ENCODE measurements at places on chromosomes 16 and 17. TPM values are rescaled to one million over a fixed set of nuclear protein-coding genes. Genes with fewer than 3 reads are reported as not detected.

Gene CEP295NL
- total RNA-seq, result 2.2 TPM

Gene TMEM235
- total RNA-seq, result not detected

Gene SLC2A4
- 0.10 TPM for total RNA-seq

Gene RSAD1
- 13.8 TPM for total RNA-seq

Gene HSD17B2
- total RNA-seq, result not detected

Gene BCO1
- total RNA-seq, result 0.07 TPM

Gene LITAFD
- total RNA-seq, result not detected

Gene VMP1
- 174 TPM for total RNA-seq

Gene KPNB1
- total RNA-seq, result 374 TPM

Gene PTX4
- total RNA-seq, result 0.20 TPM

Gene CDH1
- 0.52 TPM for total RNA-seq

Gene ZBTB4
- 39.2 TPM for total RNA-seq

Gene KRT28
- not detected for total RNA-seq

Gene HOXB9
- total RNA-seq, result not detected

Gene PLA2G10
- not detected for total RNA-seq

Gene KRT27
- not detected for total RNA-seq

Gene GFAP
- total RNA-seq, result 0.59 TPM

Gene FBXO39
- total RNA-seq, result 0.07 TPM

Gene FOXN1
- not detected for total RNA-seq

Gene MT4
- not detected for total RNA-seq

Gene CACNG3
- not detected for total RNA-seq

Gene PMP22
- total RNA-seq, result 78.1 TPM

Gene TELO2
- total RNA-seq, result 12.9 TPM

Gene SPATA22
- total RNA-seq, result 0.13 TPM

Gene PPY
- total RNA-seq, result not detected

Gene USP32
- total RNA-seq, result 77.7 TPM

Gene TIMP2
- total RNA-seq, result 283 TPM

Gene KRT33A
- not detected for total RNA-seq

Gene RND2
- 0.20 TPM for total RNA-seq

Gene SOX15
- total RNA-seq, result 0.26 TPM

Gene PRAC1
- total RNA-seq, result not detected

Gene OTOP3
- total RNA-seq, result not detected

Gene CLEC18B
- total RNA-seq, result 1.6 TPM

Gene NPIPB5
- 60.5 TPM for total RNA-seq

Gene C16orf96
- total RNA-seq, result not detected

Gene LRRC75A
- 1.7 TPM for total RNA-seq

Gene DERL2
- 27.0 TPM for total RNA-seq

Gene KRT17
- total RNA-seq, result 9.0 TPM

Gene DYNLRB2
- not detected for total RNA-seq

Gene PRPF8
- total RNA-seq, result 149 TPM

Gene CNGB1
- total RNA-seq, result not detected

Gene TEKT1
- total RNA-seq, result not detected

Gene GUCY2D
- not detected for total RNA-seq

Gene CLDN7
- 0.65 TPM for total RNA-seq

Gene CD300E
- not detected for total RNA-seq

Gene CD19
- total RNA-seq, result not detected

Gene ORMDL3
- 98.0 TPM for total RNA-seq

Gene BCAR1
- 165 TPM for total RNA-seq

Gene ALOX15B
- 0.07 TPM for total RNA-seq

Gene TOM1L1
- total RNA-seq, result 18.1 TPM

Gene TRIM16
- 62.9 TPM for total RNA-seq
